Iris pigment epithelial cell (primary cell): ENCODE measurements at places on chromosomes 7 and 10.

DNA sequence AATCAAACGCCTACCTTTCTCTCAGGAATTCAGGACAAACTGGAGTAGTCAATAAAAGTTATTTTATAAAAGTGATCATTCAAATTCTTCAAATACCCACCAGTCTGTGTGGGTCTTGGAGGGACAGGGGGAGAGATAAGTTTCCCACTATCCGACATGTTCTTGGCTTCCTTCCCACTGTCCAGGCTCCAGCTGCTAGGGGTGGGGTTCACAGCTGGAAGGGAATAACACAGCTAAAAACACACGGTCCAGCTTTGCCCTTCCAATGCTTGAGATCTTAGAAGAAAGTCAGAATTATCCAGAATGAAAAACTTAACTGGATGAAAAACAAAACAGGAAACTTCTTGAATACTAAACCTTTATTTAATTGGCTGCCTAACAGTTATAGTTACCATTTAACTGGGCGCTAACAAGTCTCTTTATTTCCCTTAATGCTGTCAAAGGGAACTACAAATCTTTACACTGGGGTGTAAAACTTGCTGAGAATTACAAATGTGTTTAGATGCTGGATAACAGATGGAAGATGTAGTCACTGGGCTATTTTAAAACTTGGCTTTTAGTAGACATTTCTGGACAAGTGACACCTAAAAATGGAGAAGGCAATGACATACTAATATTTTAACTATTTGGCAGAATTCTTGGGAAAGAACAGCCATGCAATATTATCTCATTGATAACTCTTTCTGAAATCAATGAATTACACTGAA is 172.8 kb upstream of the IMMP2L start:
- no peak for DNase-seq

DNA sequence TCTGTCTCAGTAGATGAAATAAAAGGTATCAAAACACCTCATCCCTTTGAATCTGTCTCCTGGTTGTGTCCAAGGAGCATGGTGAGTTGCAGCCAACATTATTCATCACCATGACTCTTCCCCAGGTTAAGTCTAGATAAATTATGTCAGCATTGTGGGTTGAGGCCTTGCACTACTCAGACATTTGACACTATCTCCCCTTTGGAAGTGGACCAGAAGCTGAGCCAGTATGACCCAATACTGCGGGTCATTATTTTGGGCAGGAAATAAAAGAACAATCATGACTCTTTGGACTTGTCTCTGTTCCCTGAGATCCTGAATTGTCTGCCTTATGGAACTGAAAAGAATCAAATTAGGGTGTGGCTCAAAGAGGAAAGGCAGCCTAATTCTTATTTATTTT is 168.2 kb upstream of the FAM171A1 start:
- DNase-seq: no peak

DNA sequence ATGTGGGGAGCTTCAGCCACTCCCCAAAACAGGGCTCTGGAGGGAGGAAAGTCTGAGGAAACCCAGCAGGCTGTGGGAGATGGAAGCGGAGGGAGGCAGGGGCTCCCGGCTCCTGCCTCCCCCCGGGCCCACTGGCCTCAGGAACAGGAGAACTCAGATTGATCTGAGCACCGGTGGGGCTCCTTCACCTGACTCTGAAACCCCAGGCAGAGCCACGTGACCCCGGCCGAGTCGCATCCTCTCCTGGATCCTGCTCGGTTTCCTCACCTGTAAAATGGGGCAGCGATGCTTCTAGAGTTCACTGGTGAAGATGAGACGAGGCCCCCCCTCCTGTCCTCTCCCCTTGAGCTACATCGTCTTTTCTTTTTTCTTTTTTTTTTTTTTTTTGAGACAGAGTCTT is 33.6 kb downstream of the TCERG1L start:
- no peak for DNase-seq

DNA sequence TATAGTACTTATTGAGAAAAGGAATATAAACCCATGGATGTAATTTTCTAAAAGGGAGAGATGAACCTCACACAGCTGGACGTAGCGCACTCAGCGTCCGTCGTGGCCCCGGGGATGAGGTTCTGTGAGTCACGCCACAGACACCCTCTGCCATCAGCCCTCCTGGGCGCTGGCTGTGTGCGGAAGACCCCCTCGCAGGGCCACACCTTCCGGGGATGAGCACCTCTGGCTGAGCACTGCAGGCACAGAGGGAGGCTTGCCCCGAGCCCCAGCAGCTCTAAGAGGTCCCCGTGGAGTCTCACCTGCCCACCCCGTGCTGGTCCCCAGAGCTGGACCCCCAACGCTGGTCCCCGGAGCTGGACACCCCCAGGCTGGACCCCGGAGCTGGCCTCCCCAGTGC is 215.8 kb downstream of the PTPRN2 start:
- DNase-seq: no peak

- no peak for DNase-seq
Measured at GRCh38 chr10:78335371-78335690, 301.7 kb downstream of the RPS24 start.

DNA sequence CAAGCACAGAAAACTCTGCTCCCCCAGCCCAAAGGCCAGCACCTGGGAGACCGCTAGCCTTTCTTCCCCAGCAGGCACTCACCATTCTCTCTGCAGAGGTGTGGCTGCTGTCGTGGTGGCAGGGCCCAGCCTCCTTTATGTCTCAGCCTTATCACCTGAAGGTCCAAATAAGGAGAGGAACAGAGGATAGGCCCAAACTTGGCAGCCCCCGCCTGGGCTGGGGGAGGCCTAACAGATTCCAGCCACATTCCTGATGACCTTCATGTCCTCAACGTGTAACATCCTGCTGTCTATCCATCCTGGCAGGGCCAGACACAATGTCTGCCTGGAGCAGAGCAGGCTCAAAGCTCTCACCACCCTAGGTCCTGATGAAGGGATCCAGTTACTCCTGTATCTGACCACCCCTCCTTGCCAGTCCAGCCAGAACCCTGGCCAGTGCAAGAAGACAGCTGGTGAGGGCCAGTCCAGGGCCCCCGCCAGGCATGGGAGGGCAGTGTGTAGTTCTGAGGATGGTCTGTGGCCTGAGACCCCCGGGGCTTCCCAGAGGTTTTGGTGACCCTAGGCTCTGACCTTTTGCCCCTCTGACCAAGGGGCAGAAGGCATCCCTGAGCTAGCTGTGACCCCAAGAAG is at the start of gene MYL7:
Gene MYL7 (minus strand): TSS at position 112 of the 630 bp plus-strand sequence. CDS start 27 bp downstream, at position 85.
- DNase-seq: no peak

DNA sequence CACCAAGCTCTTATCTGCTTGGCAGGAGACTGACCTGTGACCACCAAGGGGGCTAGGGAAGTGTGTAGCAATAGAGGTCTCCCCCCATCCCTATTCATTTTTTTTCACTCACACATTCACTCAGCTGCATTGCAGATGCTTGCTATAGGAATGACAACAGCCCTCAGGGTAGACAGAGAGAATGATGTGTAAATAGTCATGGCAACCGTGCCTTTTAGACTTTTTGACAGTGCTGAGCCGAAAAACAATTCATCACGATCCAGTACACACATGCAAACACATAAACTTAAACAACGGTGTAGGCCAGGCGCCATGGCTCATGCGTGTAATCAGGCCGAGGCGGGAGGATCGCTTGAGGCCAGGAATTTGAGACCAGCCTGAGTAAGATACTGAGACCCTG is 7.6 kb upstream of the ELN start:
- no peak for DNase-seq

- DNase-seq: no peak
Measured at GRCh38 chr7:82106201-82106600, 336.4 kb upstream of the HGF start.

DNA sequence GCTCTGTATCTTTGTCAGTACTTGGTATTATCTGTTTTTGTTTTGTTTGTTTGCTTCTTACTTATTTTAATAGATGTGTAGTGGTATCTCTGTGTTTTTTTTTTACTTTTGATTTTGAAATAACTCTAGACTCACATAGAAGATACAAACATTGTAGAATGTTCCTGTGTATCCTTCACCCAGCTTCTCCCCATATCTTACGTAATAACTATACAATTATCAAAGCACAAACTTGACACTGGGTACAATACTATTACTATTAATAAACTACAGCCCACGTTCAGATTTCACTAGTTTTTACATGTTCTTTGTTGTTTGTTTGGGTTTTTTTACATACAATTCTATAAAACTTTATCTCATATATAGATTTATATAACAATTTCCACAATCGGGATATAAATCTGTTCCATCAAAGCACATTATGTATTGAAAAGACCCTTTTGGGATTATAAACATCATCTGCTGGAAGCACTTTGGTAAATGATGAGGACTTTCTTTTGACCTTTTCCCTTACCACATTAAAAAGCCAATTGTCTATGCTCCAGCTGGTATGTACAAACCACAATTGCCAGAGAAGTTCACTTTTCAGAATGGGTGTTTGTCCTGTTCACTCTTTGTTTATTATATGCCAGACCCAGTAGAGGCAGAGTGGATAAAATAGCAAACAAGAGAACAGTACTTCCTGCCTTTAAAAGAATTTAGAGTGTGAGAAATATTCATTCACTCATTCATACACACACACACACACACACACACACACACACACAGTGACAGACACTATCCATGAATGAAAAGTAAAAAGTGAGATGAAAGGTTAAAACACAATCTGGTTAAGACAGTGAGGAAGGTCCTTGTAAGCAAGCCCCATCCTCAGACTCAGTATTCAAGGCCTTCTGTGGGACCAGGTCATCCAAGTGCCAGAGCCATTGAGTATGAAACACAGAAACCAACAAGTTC is 113.0 kb downstream of the SGMS1 start:
- peak; percentile 27 for DNase-seq

DNA sequence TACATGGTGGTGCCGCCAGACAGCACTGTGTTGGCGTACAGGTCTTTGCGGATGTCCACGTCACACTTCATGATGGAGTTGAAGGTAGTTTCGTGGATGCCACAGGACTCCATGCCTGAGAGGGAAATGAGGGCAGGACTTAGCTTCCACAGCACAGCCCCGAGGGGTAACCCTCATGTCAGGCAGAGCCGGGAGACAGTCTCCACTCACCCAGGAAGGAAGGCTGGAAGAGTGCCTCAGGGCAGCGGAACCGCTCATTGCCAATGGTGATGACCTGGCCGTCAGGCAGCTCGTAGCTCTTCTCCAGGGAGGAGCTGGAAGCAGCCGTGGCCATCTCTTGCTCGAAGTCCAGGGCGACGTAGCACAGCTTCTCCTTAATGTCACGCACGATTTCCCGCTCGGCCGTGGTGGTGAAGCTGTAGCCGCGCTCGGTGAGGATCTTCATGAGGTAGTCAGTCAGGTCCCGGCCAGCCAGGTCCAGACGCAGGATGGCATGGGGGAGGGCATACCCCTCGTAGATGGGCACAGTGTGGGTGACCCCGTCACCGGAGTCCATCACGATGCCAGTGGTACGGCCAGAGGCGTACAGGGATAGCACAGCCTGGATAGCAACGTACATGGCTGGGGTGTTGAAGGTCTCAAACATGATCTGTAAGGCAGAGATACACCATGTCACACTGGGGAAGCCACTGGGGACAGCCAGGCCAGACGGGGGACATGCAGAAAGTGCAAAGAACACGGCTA is 104.6 kb upstream of the TNRC18 start:
- peak; percentile 48 for DNase-seq

GRCh38 chr10:132274986-132275385 is 32.8 kb downstream of the STK32C start:
- DNase-seq: no peak

DNA sequence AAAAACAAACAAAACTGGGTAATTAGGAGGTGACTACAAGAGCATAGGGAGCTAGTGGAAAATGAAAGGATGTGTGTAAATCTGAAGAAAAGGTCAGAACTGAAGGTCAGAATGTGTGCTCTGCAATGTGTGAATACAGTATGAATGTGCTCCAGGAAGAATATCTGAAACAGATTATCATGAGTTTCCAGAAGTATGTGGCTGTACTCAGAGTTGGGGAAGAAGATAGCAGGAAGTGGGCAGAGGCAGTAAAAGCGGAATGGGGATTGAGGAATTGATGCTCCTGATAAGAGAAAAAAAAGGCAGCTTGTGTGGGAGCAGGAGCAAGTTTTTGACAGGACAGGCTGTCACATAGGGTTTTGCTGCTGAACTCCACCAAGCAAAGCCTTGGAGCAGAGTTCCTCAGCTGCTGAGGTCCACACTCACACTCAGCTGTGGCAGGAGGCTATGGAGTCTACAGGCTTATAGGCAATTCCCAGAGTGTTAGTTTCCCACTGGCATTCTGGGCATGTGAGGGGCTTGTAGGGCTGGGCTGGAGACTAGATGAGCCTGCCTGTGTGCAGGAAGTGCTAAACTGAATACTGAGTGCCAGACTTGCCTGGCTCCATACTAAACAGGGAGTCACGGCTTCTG is 22.9 kb downstream of the H2AZ2 start:
- no peak for DNase-seq

DNA sequence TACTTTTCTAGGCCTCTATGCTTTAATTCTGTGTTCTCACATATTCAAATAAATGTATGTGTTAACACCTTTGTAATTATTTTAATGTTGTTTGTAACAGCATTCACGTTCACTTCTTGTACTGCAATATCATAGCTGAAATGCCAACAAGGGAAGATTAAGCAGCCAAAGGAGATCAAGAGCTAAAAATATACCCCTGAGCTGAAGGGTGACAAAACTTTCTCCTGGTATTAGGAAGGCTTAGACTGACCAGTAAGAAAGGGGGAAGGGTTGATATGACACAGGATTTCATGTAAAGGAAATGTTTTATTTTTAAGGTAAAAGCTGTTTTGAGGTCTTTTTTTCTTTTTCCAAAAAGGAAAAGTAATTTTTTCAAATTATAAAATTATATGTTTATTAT is 40.4 kb upstream of the VDAC2 start:
- DNase-seq: no peak

DNA sequence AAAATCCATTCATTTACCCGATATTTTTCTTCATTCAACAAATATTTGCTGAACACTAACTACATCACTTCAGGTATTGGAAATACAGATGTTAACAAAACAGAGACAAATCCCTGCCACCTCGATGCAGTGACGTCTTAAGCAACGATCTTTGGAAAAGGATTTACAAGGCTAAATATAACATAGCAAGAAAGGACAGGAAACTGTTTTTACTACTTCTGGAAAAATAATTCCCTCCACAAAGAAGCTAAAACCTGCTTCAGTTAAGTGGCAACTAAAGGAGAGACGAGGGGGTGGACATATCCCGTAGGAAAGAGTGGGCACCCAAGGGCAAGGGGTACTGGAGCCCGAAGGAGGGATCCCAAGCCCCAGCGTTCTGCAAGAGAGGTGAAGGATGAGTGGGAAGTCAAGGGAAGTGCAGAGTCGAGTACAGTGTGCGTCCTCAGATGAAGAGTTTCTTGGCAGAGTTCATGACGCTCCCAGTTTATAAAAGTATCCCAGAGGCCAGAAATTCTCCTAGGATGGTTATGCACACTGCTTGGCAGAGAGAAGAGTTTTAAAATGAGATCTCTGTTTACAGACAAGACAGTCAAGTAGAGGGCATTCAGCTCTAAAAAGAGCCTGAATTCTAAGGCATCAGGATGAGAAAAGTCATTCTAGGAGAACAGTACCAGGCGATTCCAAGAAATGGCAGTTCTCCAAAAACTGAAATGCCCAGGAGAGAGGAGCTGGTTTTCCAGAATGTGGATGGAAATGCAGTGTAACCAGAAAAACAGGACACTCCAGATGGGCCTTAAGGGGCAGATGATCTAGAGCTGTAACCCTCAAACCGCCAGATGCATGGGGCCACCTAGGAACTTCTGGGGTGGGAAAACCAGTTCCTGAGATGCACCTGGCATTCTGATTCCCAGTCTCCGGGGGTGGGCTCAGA is 97.3 kb downstream of the GRB10 start:
- DNase-seq: no peak

- peak; percentile 88 for DNase-seq
Measured at GRCh38 chr7:12423355-12423996, 19.8 kb upstream of the VWDE start.
